ENCODE measurements at places on chromosomes 3 and 15.

DNA sequence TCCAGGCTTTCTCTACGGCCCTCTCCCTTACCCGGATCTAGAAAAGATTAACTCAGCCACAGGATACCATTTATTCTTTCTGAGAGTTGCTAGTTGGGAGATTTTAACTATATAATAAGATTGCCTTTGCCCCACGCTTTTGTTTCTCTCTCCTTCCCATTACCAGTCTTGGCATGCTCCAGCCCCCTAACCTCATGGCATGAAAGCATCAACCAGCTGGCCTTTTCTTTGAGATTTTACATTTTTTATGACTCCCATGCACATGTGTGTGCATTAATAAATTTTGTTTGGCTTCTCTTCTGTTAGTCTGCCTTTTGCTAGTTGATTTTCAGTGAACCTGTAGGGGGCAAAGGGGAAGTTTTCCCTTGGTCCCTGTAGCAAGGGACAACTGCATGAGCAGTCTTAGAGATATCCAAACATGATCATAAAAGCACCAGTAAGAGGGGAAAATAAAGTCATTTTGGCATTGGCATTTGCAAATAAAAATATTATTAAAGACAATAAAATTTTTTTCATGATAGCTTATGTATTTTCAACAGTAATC, 73.6 kb downstream of the OXSM start:
- no peak for DNase-seq

DNA sequence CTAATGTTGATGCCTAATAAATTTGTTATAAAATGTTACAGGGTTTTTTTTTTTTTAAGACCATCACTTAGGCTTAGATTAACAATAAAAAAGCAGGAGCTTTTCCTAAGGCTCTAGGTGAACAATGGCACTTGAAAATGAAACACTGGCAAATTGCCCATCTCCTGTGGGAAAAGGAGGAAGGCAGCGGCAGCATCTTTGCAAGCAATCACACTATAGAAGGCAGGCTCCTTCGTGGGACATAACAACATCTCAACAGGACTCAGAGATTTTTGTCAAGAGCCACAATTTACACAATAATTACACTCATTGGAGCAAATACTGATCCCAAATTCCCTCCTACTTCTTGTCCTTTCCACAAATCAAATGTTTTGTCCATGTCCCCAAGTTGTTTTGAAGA, 646.7 kb downstream of the ROBO2 start:
- no peak for DNase-seq

GRCh38 chr15:49865925-49866757, 245.3 kb downstream of the DTWD1 start:
- DNase-seq, result no peak

- peak; percentile 3 for DNase-seq
Observed at GRCh38 chr3:127212711-127213110, 19.8 kb downstream of the PRR23E start.

DNA sequence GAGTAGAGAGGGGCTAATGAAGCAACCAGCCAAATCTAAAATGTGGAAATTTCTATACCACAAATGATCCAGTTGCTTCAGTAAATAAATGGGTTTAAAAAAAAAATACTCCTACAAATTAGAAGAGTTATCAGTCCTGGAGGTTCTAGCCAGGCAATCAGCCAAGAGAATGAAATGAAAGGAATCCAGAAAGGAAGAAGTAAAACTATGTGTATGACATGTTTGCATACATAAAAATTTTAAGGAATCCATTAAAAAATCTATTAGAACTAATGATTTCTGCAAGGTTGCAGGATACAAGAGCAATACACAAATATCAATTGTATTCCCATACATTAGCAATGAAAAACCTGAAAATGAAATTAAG, 9.6 kb downstream of the MESP2 start:
- DNase-seq, result no peak

GRCh38 chr3:126553284-126554084, 5.2 kb downstream of the C3orf22 start:
- peak; percentile 4 for DNase-seq
